ENCODE measurements at places on chromosomes 5 and 9.
A peak's percentile ranks its signal among the peaks of the same experiment; 100 is the strongest.

- peak; percentile 69 for DNase-seq
Measured at GRCh38 chr9:122099271-122099869, 6.3 kb upstream of the TTLL11 start.

DNA sequence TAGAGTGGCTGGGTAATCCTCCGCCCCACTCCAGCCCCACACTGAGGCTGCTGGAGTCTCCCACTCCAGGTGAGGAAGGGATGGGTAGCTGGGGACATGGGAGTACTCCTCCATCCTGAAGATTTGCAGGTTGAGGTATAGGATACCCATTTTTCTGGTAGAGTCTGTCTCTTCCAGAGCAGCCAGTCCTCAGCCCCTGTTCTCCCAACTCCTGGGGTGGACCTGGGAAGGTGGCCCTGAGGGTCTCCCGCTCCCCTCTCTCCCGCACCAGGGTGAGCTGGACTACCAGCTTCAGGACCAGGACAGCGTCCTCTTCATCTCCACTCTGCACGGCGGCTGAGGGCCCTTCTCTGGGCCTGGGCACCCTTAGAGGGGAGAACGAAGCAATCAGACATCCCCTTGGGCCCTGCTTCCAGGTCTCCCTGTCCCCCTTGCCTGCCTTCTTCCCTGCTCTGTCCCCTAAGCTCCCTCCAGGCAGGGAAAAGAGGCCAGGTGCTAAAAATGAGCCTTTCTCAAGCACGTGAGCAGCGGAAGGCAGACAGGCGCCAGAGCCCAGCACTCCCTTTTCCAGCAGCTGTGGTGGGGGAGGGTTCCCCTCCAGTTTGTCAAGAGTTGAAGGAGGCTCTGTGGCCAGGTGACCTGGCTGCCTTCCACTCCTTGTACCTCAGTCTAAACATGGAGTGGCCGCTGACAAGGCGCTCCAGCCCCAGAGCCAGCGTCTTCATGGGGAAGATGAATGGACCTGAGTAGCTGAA is 18.4 kb downstream of the URM1 start:
- no peak for DNase-seq

DNA sequence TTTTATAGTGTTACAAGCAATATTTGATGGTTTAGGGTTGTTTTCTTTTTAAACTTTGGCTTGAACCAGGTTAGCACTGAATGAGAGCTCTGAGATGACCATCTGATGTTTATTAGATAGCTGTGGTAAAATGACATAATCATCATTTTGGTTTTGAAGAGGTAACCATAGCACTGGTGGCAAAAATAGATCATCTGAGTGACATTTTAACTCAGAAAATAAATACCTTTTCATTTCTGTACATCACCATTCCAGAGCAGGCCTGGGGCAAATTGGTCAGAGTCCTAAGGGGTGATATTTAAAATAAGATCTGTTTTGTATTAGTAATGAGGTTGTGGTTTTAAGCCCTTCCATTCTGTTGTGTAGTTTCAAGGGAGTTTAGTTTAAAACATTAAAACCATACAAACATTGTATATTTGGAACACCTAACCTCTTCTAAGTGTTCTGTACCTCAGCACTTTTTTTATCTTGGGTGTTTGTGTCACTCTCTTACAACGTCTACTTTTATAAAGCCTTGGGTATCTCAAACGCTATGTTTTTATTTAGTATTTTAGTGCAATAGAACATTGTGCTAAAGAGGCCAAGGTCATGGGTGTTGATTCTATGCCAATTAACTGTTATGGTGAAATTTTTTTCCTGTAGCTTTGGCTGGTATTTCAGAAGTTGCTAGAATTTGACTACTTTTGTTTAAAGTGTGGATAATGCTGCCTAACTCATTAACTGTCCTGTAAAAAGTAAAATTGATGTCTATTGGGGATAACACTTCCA is 166.1 kb downstream of the CD180 start:
- no peak for DNase-seq

DNA sequence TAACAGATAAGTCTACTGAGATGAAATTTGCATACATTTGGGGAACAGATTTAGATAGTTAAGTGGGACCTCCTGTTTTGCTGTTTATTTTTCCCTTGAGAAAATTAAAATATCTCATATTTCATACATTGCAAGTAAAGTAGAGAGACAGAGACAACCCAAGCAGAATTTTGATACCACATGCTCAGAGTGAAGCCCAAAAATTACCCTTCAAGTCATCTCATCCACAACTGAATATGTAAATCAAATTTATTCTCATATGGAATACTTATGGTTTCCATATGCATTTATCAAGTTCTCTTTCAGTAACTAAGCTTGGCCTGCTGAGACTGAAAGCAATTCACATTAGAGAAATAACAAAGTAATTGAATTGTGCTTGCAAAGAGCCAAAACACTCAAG is 474.4 kb downstream of the SEMA5A start:
- no peak for DNase-seq

GRCh38 chr5:154626876-154627557 is 128.2 kb upstream of the LARP1 start:
- DNase-seq = no peak

DNA sequence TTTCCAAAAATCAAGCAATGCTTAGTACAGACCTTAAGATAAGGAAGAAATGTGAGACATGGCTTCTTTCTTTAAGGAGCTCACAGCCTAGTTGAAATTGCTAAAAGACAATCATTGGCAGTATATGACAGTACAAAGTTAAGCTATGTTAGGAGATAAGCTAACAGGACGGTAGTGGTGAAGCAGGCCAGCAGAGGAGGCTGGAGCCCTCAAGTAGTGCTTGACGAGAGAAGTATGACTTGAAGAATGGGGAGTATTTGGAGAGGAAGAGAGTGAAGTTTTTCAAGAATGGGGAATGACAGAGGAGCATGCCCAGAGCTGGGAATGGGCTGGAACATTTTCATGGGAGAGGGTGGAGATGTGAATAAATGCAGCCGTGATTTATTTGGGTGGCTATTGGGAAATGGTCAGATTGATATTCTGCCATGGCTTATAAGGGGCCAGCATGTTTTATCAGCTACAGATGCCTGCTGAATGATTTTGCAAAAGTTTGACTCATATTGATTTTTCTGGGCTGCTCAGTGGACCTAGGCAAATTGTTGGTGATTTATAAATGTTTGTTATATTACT is 43.7 kb downstream of the LURAP1L start:
- peak; percentile 76 for DNase-seq

DNA sequence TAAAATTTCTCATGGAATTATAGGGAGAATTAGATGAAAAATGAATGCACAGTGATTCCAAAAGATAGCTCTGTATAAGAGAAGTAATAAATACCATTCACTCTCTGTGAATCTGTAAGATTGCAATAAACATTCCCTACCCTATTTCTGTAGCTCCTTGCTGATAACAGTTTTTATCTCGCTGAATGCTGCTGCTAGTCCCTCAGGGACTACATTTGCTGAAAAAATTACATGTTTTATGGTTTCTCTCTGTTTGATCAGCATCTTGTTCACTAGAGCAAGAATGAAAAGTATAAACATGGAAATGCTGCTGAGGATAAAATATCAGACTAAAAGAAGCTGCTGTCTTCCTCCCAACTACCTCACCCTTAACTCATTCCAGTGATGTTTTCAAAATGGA is 44.3 kb upstream of the TYRP1 start:
- DNase-seq = no peak

- DNase-seq = no peak
Measured at GRCh38 chr9:134192311-134192950, 28.1 kb upstream of the RNU6ATAC start.

DNA sequence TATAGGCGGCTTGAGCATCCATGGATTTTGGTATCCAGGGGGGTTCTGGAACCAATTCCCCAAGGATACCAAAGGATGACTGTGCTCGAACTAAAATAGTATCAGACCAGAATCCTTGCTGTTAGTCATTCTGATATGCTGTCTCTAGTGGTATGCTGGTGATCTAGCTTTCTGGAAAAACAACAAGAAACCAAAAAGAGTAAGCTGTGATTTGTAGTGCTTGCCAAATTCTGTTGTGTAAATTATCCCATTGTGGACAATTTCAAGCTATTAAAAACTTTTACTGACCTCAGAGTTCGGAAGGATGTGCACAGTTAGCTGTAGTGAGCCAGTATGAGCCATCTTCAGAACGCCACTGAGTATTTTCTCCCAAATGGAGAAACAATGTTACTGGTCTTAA is 99.0 kb upstream of the FBN2 start:
- no peak for DNase-seq

DNA sequence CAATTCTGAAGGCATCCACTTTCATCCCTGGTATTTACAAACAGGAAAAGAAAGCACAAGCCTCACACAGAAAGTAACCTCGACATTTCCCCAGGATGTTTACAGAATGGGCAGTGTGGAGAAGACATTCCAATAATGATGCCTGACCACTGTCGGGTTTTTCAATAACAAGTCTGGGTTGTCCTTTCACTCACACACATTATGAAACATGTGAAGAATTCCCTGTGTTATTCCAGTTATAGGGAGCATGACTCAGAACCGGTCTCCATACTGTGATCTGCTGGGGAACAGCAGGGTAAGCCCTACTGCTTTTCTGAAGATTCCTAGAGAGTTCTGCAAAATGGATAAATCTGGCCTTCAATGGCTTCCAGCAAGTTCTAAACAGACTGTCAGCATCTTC is 155.3 kb downstream of the ADAMTS12 start:
- DNase-seq = peak; percentile 4

- DNase-seq = no peak
Measured at GRCh38 chr5:108765647-108766046, 17.9 kb downstream of the FER start.

- no peak for DNase-seq
Measured at GRCh38 chr5:10370931-10371330, 17.4 kb downstream of the MARCHF6 start.

GRCh38 chr9:18390393-18390792 is 83.6 kb upstream of the ADAMTSL1 start:
- no peak for DNase-seq

DNA sequence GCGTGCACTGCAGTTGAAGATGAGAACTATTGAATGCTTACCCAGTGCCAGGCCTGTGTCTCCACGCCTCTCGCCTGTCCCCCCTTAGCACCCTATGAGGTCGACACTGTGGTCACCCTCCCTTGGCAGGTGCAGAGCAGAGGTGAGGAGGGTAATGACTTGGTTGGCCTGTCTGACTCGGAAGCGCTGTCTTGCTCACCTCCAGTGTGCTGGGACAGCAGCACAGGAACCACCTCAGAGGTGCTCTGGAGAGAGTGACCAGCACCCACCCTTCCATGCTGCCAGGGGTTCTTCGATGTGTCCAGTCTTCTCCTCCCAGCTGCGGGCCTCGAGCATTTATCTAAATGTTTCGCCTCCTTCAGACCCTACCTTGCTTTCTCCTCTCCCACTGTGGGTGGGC is 178.3 kb upstream of the IRX2 start:
- no peak for DNase-seq

DNA sequence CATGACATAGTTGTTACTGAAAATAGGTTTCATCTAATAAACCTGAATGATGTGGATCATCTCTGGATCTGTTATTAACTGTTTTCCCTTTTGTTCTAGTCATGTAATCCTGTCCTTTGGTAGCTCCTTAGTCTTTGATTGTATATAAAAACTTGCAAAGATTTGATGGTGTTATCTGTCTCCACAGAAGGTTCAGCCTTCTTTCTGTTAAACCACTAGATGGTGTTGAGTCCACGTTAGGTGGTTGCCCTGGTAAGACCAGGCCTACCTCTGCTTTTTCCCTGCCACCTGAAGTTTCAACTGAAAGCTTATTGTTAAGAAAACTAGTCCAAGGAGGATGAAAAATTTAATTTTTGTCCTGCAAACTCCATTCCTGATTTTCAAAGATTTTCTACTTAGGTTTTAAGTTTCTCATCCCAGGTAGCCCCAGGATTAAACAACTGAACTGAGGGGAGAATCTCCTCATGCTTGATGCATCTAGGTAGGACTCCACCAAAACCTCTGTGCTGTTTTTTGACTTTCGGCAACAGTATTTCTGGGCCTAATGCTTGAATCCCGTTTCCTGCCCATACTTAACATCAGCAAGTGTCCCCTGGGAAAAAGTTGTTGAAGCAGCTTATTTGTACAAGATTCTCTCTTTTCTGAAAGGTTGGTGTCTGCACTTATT is 68.5 kb downstream of the RICTOR start:
- DNase-seq = peak; percentile 68

DNA sequence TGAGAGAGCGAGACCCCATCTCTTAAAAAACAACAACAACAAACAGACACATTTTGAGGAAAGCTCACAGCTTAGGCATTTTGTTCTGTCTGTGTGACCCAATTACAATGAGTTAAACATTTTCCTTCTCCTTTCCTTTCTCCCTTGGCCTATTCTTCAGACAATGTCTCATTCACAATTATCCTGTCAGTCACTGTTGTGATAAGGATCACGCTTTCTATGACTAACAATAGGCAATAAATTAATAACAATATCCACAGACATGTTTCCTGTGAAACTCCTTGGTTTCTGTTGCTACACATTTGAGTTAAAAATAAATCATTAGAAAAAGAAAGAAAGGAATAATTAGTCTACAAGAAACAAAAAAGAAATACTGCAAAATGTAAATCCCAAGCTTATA is 19.8 kb upstream of the CARTPT start:
- DNase-seq = no peak

DNA sequence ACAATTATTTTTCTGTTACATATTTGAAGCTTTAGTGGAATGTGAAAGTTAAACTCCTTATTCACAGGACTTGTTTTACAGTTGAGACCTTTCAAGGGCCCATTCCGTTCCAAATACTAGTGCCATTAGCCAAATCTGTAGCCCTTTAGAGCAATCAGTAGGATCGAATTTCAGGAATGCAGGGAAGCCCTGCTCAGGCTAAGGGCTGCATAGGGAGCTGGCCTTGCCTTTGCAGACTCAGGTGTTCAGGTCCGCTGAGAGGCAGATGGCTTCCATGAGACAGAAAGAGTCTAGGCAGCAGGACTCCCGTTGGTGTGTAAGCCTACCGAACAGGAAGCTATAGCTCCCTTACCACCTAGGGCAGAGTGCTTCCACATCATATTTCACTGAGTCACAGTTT is 150.1 kb upstream of the SLC27A6 start:
- no peak for DNase-seq

- DNase-seq = no peak
Measured at GRCh38 chr5:150582241-150583109, 58.0 kb upstream of the SYNPO start.

DNA sequence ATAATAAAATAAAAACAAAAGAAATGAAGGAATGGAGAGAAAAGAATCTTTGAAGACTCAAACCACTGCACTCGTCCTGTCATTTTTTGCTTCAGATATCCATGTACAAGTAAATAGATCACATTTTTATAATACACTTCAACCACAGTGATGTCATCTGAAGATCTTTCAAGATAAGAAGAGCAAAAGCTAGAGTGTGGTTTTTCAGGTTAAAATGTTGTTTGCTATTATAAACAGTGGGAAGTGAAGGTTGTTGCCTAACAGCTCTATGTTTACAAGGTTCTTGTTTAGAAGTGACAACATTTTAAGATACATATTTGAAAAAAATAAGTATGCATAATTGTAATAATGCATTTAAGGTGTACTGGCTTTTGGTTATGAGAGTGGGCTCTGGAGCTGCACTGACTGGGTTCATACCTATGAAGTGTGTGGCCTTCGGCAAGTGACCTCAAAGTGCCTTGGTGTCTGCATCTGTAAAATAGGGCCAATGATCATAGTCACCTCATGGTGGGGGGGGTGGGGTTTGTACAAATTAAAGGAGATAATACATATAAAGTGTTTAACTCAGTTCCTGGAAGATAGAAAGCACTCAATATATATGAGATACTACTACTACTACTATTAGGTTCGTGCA is 45.5 kb upstream of the IL7R start:
- no peak for DNase-seq

GRCh38 chr9:112048924-112049691 is 126.0 kb downstream of the SUSD1 start:
- no peak for DNase-seq
